Osteocyte (in vitro differentiated cells): ENCODE measurements at places on chromosomes 2 and 18.

DNA sequence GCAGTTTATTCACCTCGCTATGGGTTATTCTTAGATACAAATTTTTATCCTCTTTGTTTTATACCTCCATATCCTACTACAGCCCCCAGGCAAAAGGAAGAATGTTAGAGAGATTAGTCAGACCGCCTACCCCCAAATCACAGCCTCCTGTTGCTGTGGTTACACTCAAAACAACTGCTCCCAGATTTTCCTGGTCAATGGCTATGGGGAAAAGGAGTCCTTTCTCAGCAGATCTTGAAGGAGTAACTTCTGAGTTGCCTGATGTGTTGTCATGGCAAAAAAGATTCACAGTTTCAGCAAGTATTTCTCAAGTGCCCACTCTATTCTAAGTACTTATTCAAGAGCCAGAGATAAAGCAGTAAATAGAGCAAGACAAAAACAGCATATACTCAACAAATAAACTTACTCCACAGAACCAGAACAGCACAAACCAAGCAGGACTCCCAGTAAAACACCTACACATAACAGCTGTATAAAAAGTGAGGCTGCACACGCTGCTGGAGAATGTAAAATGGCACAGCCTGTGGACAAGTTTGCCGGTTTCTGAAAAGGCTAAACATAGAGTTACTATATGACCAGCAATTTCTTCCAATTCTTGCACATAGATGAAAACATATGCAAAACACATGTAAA lies 104.8 kb downstream of the NOL10 start:
- no peak for DNase-seq

- no peak for DNase-seq
Measured at GRCh38 chr18:62140259-62140658, 46.6 kb downstream of the PIGN start.

DNA sequence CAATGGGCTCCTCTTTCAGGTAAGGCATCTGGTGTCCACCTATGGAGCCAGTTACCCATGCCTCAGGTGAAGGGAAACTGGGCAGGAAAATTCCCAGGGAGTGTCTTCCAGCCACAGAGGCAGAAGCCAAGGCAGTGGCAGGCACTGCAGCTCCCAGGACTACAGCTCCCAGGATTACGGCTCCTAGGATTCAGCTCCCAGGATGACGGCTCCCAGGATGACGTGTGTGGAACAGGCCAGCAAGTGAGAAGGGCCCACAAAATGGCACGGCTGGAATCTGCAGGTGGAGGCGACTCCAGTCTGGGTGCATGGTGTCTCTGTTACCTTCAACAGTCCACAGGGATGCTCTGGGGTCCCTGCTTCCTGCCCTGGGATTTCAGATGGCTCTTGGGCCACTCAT lies 92.1 kb downstream of the PTGR3 start:
- peak; percentile 70 for DNase-seq

GRCh38 chr2:80105015-80105640 lies 199.4 kb downstream of the LRRTM1 start:
- DNase-seq, result no peak

DNA sequence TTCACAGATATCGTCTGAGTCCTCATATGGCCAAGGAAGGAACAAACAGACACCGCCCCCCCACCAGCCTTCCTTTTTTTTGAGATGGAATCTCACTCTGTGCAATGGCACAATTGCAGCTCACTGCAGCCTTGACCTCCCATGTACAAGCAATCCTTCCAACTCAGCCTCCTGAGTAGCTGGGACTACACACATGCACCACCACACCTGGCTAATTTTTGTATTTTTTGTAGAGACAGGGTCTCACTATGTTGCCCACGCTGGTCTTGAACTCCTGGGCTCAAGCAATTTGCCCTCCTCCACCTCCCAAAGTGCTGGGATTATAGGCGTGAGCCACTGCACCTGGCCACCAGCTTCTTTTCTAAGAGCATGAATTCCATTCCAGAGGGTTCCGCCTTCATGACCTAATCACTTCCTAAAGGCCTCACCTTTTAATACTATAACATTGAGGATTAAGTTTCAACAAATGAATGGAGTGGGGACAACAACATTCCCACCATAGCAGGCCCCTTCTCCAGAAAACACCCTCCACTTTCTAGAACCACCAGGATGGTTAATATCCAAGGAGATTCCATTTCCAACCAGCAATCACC lies 2.2 kb upstream of the TMBIM1 start:
- DNase-seq, result no peak

DNA sequence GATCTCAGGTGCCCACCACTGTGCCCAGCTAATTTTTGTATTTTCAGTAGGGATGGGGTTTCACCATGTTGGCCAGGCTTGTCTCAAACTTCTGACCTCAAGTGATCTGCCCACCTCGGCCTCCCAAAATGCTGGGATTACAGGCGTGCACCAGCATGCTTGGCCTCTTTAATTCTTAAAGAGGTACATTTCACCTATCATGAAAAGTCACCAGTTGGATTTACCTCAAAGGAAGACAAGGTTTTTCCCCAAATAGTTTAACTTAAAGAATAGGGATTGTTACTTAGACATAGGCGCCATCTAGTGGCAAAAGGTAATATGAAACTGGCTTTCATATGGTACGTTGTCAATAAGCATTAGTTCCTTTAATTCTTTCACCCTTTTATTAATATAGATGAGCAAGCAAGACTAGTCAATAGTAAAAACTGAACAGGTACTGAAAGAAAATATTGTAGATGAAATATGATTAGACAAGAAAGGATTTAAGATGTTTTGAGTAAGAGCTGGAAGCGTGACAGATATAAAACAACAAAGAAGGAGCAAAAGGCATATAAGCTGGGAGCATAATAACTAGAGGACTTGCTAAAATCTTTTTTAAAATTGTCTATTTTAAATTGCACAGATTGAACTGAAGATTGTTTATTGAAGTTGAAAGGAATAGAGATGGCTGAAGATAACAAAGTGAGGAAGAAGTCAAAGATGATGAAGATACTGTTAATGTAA lies 35.0 kb upstream of the PSMD14 start:
- DNase-seq, result no peak

GRCh38 chr2:16640867-16641266 lies 24.8 kb downstream of the CYRIA start:
- no peak for DNase-seq

GRCh38 chr2:150528861-150529801 lies 41.7 kb upstream of the RND3 start:
- no peak for DNase-seq

GRCh38 chr2:230262246-230262645 lies 36.7 kb downstream of the SP140 start:
- no peak for DNase-seq

DNA sequence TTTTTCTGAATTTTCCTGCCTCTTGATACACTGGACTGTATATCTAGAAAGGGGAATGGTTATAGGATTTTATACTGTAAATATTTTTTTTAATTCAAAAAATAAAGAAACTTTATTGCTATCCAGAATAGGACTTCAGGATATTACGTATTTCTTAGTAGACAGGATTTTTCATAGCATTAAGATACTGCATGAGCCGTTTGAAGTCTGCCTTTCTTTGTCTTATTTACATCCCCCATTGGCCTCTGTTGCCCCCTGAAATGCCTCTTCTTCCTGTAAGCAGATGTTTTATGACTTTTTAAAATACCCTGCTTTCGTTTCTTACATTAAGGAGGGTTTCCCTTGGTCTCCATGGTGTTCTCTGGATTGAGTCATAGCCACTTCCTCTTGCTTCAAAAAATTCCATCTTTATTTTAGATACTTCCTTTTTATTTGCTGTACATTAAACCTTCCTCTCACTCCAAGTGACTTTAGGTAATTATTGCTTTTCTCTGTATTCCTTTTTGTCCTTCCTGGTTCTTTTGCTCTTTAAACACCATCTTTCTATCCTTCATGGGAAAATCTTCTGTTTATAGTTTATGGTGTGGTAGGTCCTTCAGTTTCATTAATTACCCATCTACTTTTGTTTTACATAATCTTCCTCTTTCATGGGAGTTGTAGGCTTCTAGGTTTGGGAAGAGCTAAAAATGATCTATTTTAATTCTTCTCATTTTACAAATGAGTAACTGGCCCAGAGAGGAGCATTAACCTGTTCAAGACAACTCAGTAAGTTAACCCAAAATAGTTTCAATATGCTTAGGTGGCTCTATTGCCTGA lies 72.6 kb downstream of the ZNF532 start:
- DNase-seq, result no peak

DNA sequence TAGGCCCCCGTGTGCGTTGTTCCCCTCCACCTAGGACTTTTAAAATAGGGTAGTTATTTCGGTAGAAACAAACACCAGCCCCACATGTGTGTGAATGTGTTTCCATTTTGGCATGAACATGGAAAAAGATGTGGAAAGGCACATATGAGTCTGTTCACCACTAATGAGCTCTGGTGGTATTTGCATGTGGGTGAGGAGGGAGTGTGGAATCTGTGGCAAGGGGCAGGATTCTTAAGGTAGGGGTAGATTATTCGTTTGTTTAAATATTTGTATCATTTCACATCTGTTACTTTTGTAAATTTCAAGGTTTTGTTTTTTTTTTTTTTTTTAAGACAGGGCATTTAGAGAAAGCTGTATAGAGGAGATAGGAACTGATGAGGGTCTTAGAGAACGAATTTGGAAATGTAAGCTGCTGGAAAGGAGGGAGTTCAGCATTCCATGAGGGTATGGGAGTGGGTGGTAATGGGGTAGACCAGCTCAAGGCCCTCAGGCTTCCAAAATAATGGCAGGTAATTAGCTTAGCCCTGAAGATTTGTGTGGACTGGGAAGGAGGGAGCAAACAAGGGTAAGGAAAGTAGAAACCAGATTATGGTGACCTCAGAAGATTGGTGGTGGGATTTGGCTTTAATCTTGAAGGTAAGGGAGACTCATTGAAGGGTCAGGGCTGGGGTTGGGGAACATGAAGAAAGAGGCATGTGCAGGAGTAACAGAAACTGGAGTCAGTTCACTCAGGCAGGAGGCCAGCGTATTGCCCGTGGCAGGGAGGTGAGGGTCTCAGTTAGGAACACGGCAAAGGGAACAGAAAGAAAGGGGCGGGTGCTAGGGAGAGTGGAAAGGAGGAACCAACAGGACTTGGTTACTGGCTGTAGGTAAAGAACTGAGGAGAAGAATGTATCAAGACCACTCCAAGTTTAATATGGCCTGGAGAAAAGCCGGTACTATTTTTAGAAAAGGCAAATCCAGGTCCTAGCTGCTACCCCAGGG lies 123.6 kb downstream of the PLB1 start:
- DNase-seq, result no peak

DNA sequence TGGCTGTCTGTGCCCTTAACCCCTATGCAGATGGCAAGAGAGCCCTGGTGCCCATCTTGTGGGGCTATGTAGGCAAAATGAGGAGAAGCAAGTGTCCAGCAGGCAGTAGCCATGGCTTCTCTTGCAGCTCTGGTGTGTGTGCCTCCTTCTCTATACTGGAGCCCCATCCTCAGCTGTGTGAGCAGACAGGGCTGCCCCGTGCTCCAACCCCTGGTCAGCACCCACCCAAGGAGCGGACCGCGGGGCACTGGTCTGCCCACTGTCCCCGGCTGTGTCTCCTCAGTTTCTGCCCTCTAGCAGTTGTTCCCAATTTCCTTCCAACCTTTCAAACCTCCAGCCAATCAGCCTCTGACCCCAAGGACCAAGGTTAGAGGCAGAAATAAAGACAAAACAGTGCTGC lies 134.9 kb upstream of the GLI2 start:
- no peak for DNase-seq

DNA sequence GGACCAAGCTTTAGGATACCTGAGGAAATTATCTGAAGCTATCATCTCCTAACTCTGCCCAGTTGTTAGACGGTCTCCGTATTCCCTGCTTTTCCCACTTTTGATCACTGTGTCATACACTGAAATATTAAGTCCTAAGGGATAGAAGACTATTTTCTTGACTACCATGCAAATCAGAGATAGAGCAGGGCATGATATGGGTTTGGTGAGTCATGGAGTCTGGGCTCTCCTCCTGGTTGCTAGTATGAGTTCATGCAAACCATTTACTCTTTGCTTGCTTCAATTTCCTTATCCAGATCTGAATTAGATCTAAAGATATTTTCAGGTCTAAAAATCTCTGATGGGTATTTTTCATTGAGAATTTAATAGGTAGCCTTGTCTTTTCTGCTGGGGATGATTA lies 55.0 kb downstream of the EHBP1 start:
- no peak for DNase-seq

GRCh38 chr2:3025984-3026383 lies 351.6 kb downstream of the EIPR1 start:
- DNase-seq, result no peak

DNA sequence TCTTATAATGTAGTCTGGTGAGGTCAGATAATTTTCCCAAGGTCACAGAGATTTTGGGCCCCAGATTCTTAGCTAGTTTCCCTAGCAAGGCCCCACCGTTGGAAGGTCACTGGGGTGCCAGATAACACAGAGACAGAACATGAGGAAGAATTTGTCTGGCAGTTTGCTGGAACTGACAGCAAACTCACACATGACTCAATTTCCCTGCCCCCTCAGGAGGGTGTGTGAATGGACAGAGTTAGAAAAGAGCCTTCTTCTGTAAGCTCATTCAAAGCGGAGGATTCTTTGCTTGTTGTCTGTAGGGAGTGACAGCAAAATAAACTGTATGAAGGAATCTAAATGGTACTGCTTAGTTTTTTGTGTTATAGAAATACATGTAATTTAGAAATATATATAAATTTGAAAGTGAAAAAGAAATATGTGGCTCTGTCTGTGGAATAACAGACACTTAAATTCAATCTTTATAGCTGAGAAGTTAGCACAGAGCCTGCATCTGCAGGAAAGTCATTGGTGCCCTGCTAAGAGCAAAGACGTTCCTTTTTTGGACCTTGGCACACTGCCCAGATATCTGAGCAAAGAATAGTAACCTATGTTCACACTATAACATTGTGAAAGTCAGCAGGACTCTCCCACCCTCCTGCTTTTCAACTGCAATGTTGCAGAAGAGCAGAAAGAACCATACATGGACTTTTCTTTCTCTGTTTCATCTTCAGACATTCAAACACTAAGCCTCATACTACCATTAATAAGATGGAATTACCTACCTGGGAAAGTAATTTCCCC lies 2.1 kb downstream of the MDH1 start:
- DNase-seq, result no peak

GRCh38 chr2:36589230-36589630 lies 8.7 kb downstream of the FEZ2 start:
- no peak for DNase-seq

- DNase-seq, result no peak
Measured at GRCh38 chr18:12656938-12657683, 796 bp downstream of the SPIRE1 start.

DNA sequence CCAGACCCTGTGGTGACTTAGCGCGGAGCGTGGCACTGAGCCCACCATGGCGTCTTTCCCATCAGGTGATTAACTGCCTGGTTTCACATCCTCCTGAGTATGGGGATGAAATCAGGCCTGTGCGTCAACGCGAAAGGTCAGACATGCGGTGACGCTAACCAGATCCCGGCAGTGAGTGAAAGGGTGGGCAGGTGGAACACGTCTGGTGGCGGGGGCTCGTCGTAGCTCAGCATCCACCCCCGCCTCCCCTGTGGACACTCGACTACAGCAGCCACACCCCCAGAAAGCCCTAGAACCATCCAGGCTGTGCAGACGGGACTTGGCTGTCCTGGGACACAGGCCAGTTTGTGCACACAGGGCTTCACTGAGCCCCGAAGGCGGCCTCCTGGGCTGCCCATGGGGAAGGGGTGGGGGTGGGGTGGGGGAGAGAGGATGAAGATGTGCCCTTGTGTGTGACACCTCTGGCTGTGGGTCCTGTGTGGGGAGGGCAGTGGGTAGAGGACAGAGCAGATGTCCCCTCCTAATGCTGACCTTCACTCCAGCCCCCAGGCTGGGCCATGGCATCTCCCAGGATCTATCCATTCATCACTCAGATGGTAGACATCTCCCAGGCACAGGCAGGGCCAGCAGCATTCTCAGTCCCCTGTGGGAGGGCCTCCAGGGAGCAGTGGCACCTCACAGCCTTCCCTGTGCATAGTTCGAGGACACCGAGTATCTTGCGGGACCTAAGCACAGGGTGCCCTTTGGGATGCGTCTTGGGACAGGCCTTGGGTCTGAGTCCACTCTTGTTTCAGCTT lies 27.5 kb downstream of the RAMP1 start:
- DNase-seq, result no peak
